Activated CD8-positive, alpha-beta memory T cell treated with anti-CD3 and anti-CD28 coated beads, Interleukin-2, amount 50 U/mL, for 48 hours (primary cell): ENCODE measurements at places on chromosomes 7 and 10.
A peak's percentile ranks its signal among the peaks of the same experiment; 100 is the strongest.

GRCh38 chr7:18860221-18860620, 257.2 kb downstream of the TWIST1 start:
- DNase-seq, result no peak

GRCh38 chr10:122112625-122113160, 123.7 kb downstream of the TACC2 start:
- peak; percentile 50 for DNase-seq

- no peak for DNase-seq
These were observed 61.6 kb downstream of the PRSS58 start for GRCh38 chr7:142196066-142196840.

DNA sequence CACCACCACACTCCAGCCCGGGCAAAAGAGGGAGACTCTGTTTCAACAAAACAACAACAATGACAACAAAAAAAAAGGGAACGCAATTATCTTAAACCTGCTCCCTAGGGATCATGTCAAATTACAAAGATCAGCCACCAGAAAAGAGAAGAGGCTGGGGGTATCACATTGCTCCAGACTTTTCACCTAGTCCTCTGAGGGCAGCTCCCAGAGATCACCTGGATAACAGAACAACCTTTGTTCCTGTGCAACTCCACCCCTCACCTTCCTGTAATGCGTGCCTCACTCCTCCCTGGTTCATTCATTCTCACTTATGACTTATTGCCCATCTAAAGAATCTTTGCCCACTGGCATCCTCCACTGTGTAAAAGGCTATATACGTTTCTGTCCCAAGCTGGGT, 31.8 kb downstream of the SVOPL start:
- DNase-seq, result no peak

DNA sequence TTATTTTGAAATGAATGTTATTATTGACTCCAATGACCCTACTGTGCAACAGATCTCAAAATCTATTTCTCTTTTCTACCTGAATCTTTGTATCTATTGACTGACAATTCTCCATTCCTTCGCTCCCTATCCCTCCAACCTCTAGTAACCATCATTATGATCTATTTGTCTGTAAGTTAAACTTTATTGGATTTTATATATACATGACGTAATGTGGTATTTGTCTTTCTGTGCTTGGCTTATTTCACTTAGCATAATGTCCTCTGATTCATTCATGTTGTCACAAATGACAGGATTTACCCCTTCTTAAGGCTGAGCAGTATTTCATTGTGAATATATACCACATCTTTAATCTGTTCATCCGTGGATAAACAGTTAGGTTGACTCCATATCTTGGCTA, 200.4 kb upstream of the SORCS1 start:
- no peak for DNase-seq
